Right lobe of liver (tissue), 6 donors: ENCODE measurements at places on chromosomes 2 and 18. TPM values are rescaled to one million over a fixed set of nuclear protein-coding genes. Genes with fewer than 3 reads are reported as not detected.
A peak's percentile ranks its signal among the peaks of the same experiment; 100 is the strongest.

GRCh38 chr2:66082581-66082980, 352.3 kb upstream of the MEIS1 start:
- DNase-seq: no peak
- H3K27ac ChIP-seq: no peak overlapping the region
- H3K27me3 ChIP-seq: no peaks in the 10 kb centered on the region

GRCh38 chr2:1978706-1979105, 234.4 kb upstream of the PXDN start:
- H3K4me3 ChIP-seq: no peak overlapping the region
- H3K27ac ChIP-seq: no peak overlapping the region
- no peaks in the 10 kb centered on the region for H3K4me1 ChIP-seq
- no peaks in the 10 kb centered on the region for H3K36me3 ChIP-seq
- H3K27me3 ChIP-seq: no peaks in the 10 kb centered on the region

DNA sequence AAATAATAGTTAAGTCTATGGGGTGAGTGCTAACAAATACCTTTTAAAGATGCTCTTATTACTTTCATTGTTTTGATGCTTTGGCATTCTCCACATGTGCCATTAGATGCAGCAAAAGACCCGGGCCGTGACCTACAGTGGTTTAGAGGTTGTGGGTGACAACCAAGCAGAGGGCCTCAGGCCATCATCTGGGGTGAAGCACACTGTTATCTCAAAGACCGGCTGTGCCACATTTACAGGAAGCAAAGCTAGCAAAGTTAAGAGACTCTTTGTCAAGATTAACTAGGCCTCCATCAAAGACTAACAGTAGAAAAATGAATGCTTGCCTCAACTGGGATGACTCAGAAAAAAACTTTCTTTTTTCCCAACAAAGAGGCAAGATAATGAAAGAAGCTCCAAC, 695.3 kb downstream of the SATB2 start:
- H3K27ac ChIP-seq: no peak overlapping the region
- H3K4me1 ChIP-seq: no peaks in the 10 kb centered on the region
- DNase-seq: no peak

METTL4 gene
- 4.9 TPM for total RNA-seq

DNA sequence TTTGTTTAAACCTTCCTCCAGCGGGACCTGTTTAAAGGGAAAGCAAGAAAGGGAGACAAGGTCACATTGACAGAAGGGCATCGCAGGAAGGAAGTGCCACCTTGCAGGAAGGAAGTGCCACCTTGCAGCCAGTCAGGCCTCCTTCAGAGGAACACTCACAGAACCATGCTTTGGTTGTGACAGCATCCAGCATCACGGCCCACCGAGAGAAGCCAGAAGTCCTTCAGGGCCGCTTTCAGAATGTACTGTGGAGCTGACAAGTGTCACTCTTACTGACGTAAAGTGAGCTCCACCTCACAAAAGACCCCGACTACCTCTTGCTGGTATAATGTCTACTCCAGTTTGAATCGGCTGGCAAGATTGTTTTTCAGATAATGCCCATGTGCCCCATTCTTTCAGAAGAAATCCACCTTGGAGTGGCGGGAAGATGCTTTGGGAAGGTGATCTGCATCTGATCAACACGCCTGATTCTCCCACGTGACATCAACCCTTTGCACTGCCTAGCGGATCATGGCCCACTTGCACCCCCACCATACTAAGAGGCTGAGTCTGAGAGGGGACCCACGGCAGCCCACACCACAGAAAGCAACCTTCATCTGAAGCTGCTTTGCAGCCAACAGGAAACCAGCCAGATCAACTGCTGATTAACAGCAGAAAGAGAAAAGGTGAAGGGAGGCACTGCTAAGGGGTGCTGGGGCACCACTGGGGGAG, 99.8 kb downstream of the UXS1 start:
- no peak overlapping the region for H3K27ac ChIP-seq
- H3K36me3 ChIP-seq: no peaks in the 10 kb centered on the region
- no peaks in the 10 kb centered on the region for H3K4me1 ChIP-seq
- H3K27me3 ChIP-seq: no peaks in the 10 kb centered on the region
- H3K4me3 ChIP-seq: no peak overlapping the region
- DNase-seq: no peak

DNA sequence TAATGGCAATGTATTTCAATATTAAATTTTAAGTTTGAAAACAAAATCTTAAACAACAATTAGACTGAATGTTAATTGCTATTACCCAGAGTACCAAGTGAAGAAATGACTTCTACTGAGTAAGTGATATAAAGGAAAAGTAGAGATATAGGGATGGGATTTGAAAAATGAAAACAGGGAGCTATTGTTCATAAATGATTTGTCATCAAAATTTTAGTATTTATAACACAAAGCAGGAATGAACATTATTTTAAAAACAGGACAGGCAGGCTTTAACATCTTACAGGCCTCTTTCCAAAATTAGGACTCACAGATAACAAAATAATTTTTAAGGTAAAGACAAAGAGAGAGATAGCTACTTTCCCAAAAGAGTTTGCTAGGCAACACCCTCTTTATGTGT, 3.9 kb downstream of the EXOC6B start:
- H3K36me3 ChIP-seq: no peaks in the 10 kb centered on the region
- no peak overlapping the region for H3K27ac ChIP-seq

DNA sequence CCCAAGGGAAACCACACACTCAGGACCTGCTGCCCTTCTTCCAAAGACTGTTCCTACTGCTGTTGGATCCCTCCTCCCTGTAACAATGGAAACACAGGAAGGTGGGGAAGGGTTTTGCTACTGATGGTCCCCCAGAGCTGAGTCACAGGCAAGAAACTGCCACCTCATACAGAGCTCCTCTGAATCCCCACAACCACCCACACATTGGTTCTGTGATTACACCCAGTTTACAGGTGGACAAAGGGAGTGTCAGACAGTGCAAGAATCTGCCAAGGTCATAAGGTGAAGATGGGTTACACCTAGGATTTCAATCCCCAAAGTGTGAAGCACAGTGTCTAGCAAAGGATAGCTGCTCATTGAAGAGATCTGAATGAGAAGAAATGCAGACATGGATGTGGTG, 141.7 kb upstream of the LMAN1 start:
- no peaks in the 10 kb centered on the region for H3K27me3 ChIP-seq
- DNase-seq: no peak
- H3K27ac ChIP-seq: no peak overlapping the region
- H3K36me3 ChIP-seq: no peaks in the 10 kb centered on the region
- no peak overlapping the region for H3K4me3 ChIP-seq

MAL gene
- total RNA-seq: not detected

COLEC11 gene
- 34.5 TPM for total RNA-seq

ALKAL2 gene
- 1.0 TPM for total RNA-seq

CETN1 gene
- not detected for total RNA-seq

DNA sequence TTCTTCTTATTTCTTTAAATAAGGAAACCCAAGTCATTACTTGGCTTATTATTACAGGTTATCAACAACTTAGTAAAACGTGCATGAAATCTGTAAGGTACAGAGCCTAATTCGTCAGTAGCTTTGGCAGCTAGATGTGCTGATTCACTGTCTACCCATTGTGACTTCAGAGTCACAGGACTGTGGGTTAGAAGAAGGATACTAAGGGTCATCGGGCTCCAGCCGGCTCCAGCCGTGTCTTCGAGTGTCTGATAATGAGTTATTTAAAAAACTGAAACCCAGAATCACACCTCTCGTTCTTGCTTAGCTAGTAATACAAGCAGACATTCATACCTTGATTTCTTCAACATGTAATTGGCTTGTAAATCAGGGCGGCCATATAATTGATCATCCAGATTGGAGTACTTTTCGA, 170.5 kb downstream of the FMNL2 start:
- no peak for DNase-seq
- no peaks in the 10 kb centered on the region for H3K36me3 ChIP-seq
- H3K27me3 ChIP-seq: no peaks in the 10 kb centered on the region
- no peak overlapping the region for H3K4me3 ChIP-seq
- peak overlapping the region; percentile 1 for H3K27ac ChIP-seq
- H3K4me1 ChIP-seq: no peaks in the 10 kb centered on the region

ELOA2 gene
- not detected for total RNA-seq

DNA sequence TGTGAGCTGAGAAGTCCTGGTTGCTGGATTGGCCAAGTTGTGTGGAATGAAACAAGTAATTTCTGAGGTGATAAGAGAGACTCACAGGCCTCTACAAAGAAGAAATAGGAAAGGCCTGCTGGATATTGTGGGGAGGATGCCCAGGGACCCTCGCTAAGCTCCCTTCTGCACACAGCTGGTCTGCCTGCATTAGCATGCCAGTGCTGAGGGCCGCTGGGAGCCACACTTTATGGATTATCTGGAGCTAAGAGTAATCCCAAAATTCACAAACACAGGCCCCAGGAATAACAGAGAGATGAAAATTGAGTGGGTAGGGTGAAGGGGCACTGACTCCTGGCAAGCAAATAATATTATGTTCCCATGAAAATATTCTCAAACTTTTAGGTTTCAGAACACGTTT, 114.9 kb upstream of the SIX3 start:
- H3K36me3 ChIP-seq: no peaks in the 10 kb centered on the region
- H3K27me3 ChIP-seq: no peaks in the 10 kb centered on the region
- no peak overlapping the region for H3K27ac ChIP-seq

- H3K27me3 ChIP-seq: no peaks in the 10 kb centered on the region
- H3K27ac ChIP-seq: no peak overlapping the region
- no peak overlapping the region for H3K4me3 ChIP-seq
- H3K36me3 ChIP-seq: no peaks in the 10 kb centered on the region
- no peak for DNase-seq
- no peaks in the 10 kb centered on the region for H3K4me1 ChIP-seq
Measured at GRCh38 chr2:60438131-60438530, 115.3 kb downstream of the BCL11A start.

DNA sequence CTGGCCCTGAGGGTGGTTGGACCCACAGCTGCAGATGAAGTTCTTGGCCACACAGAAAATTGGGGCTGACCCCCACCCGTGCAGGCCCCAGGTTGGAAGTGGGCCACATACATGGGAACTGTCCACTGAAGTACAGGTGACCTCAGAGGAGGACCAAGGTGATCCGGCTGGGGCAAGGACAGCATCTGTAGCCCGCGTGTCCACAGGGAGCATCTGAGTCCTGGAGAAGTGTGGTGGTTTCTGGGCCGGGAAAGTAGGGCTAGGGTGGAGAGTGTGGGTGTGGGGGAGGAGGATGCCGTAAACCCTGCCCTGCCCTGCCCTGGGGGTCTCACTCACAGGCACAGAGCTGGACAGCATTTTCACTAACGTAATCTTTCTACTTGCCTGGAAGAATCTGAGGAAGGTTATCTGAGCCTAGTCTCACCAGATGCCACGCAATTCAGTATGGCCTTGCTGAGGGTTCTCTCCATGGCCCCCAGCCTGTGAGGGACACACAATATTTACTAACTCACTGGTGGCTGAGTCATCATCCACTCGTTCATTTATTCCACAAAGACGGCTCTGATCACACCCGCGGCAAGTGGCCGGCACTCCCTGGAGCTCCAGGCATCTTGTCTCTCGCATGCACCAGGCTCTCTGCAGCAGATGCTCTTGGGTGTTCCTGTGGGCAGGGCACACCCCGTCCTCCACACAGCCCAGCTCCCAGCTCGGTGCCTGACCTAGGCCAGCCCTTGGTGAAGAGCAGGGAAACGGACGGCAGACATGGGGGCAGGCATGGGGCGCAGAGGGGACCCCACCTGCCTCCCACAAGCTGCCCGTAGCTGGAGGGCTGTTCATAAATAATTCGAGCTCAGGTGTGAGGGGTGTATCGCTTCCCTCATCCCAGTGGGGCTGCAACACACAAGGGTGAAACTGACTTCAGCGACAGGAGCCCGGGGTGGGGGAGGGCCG, 51.2 kb downstream of the INHBB start:
- H3K4me3 ChIP-seq: no peak overlapping the region
- no peaks in the 10 kb centered on the region for H3K27me3 ChIP-seq
- no peak overlapping the region for H3K27ac ChIP-seq
- no peaks in the 10 kb centered on the region for H3K36me3 ChIP-seq

DNA sequence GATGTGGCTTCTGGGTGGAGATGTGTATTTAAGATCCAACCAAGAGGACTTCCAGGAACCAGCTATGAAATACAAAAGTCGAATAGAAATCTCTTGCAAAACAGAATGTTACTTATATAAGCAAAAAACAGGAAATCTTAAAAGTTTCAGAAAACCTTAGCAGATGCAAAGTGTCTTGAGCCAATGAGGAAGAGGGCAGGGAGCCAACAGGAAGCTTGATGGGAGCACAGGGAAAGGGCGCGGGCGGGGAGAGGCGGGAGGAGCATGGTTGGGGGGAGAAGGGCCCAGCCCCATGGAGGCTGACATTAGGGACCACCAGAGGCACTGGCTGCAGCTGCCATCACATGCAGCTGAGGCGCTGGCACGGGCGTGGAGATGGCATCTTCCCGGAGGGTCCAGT, 203.3 kb downstream of the SNTG2 start:
- H3K27me3 ChIP-seq: no peaks in the 10 kb centered on the region
- no peak overlapping the region for H3K27ac ChIP-seq
- H3K36me3 ChIP-seq: no peaks in the 10 kb centered on the region
- DNase-seq: no peak
- H3K4me1 ChIP-seq: no peaks in the 10 kb centered on the region

- no peak for DNase-seq
- H3K4me1 ChIP-seq: peaks cover 3% of the 10 kb centered on the region
- no peak overlapping the region for H3K4me3 ChIP-seq
- H3K36me3 ChIP-seq: no peaks in the 10 kb centered on the region
- H3K27ac ChIP-seq: no peak overlapping the region
- H3K27me3 ChIP-seq: no peaks in the 10 kb centered on the region
Measured at GRCh38 chr2:216492597-216493333, 5.9 kb upstream of the RPL37A start.

DNA sequence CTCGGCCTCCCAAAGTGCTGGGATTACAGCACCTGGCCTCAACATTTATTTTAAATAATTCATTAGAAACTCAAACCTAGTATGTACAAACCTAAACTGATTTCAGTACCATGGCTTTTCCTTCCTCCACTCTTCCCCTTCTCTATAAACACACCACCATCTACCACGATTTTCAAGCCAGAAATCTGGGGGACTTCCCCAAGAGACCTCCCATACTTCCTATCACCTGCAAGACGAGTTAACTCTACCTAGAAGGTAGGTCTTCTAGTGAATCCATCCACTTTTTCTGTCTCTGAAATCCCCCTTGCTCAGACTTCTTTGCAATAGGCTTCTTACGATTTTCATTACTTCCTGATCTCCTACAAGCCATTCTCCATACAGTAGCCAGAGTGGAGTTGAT, 7.7 kb upstream of the FAM117B start:
- H3K36me3 ChIP-seq: no peaks in the 10 kb centered on the region
- H3K27me3 ChIP-seq: no peaks in the 10 kb centered on the region
- no peak overlapping the region for H3K4me3 ChIP-seq

PCARE gene
- total RNA-seq: not detected

NETO1 gene
- total RNA-seq: not detected

- no peak overlapping the region for H3K27ac ChIP-seq
- H3K4me3 ChIP-seq: no peak overlapping the region
- no peaks in the 10 kb centered on the region for H3K4me1 ChIP-seq
- no peak for DNase-seq
- H3K27me3 ChIP-seq: no peaks in the 10 kb centered on the region
- no peaks in the 10 kb centered on the region for H3K36me3 ChIP-seq
Measured at GRCh38 chr2:55403256-55403998, 16.2 kb downstream of the CCDC88A start.

- H3K4me3 ChIP-seq: no peak overlapping the region
- no peak overlapping the region for H3K27ac ChIP-seq
- peak; percentile 24 for DNase-seq
Measured at GRCh38 chr18:75105551-75106254, 103.2 kb downstream of the PTGR3 start.

- H3K27me3 ChIP-seq: no peaks in the 10 kb centered on the region
- DNase-seq: no peak
- H3K27ac ChIP-seq: no peak overlapping the region
- peaks cover 3% of the 10 kb centered on the region for H3K4me1 ChIP-seq
Measured at GRCh38 chr2:85851253-85852151, 37.3 kb downstream of the ST3GAL5 start.
